T-cell (primary cell): ENCODE measurements at places on chromosomes 5 and 9. TPM values are rescaled to one million over a fixed set of nuclear protein-coding genes. Genes with fewer than 3 reads are reported as not detected.
A peak's percentile ranks its signal among the peaks of the same experiment; 100 is the strongest.

Gene CTSV
- total RNA-seq: not detected

DNA sequence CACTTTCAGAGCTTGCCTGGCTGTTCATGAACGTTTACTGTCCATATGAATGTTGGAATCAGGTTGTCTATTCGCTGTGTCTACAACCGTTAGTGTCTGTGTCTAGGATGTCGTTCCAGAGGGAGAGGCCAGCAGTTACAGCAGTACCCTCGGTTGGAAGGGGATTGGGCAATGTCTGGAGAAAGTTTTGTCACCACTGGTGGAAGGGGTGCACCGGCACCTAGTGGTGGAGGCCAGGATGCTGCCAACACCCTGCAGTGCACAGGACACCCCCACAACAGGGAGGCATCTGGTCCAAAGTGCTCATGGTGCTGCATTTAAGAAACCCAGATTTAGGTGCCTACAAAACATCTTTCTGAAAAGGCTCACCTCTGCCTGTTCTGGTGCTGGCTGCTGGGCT is 220.7 kb downstream of the FANCC start:
- H3K36me3 ChIP-seq: no peaks in the 10 kb centered on the region
- no peak overlapping the region for H3K4me3 ChIP-seq
- H3K27me3 ChIP-seq: no peaks in the 10 kb centered on the region
- peaks cover 8% of the 10 kb centered on the region for H3K4me1 ChIP-seq

DNA sequence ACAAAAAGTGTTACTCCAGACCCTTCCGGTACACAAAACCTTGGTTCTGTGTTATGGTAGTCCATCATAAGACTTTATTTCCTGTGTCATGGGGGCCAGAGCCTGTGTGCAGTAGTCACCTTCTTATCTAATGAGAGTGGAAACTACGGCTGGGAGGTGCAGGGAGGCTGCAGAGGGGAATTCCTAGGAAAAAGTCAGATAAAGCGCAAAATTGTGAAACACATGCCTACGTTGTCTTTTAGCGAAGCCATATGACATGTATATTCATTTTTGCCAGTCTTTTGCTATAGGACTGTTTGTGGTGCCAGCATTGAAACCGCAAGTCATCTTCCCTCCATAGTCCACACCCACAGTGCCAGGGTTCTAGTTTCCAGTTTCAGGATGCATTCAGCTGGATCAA is 80.7 kb downstream of the PPARGC1B start:
- DNase-seq: no peak
- no peaks in the 10 kb centered on the region for H3K36me3 ChIP-seq
- no peaks in the 10 kb centered on the region for H3K27me3 ChIP-seq
- H3K27ac ChIP-seq: no peak overlapping the region
- no peaks in the 10 kb centered on the region for H3K4me1 ChIP-seq

- DNase-seq: no peak
- H3K27me3 ChIP-seq: peaks cover 3% of the 10 kb centered on the region
- H3K4me3 ChIP-seq: peak overlapping the region; percentile 85
- no peaks in the 10 kb centered on the region for H3K36me3 ChIP-seq
These were observed 1.3 kb downstream of the ADAMTS6 start for GRCh38 chr5:65480306-65480865.

DNA sequence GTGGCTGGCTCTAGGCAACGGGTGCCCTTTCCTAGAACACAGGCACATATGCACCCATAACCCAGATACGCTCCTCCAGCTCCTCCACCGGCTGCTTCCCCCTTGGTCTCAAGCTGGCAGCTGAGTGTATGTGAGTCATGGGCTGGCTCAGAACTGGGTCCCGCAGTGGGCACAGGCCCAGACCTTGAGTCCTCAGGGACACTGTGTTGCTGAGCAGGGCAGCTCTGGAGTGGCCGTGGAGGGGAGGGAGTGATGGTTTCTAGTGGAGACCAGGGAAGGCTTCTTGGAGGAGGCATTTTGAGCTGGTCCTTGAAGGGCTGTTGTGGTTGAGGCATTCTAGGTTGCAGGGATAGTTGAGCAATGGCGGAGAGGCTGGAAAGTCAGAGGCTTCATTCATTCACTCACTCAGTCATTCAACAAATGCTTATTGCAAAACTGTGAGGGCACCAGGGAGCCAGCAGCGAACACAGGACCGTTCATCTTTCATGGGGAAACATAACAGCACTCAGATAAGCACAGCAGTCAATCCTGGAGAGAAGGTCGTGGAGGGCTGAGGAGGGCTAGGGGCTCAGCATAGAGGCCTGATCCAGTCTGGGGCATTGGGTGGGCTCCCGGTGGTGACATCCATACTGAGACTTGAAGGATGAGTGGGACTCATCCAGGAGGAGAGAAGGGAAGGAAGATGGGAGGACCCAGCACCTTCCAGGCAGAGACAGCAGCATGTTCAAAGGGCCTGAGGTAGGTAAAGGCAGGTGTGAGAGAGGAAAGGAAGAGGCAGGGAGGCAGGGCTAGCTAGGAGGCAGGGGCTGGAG is 2.4 kb downstream of the BBLN start:
- H3K27me3 ChIP-seq: no peaks in the 10 kb centered on the region
- no peak overlapping the region for H3K27ac ChIP-seq
- H3K36me3 ChIP-seq: peaks cover 15% of the 10 kb centered on the region

DNA sequence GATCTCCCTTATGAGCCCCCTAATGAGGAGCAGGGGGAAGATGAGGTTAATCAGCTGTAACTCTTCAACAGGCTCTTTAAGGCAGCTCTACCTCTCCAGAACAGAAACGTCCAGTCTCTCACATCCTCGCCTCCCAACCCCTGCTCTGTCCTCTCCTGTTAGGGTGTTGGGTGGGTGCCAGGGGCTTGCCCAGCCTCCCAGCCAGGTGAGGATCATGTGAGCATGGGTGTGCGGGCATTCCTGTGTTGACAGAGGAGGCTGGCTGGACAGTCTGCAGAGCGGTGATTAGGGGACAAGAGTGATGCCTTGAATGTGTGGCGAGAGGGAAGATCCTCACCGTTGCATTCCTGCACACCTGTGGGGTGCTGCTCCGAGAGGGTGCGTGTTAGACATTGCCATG is 51.7 kb downstream of the CCDC180 start:
- no peak overlapping the region for H3K27ac ChIP-seq
- no peaks in the 10 kb centered on the region for H3K4me1 ChIP-seq
- no peaks in the 10 kb centered on the region for H3K27me3 ChIP-seq
- H3K36me3 ChIP-seq: peaks cover 2% of the 10 kb centered on the region
- DNase-seq: no peak

Gene CACNA1B
- 0.03 TPM for total RNA-seq

Gene C5orf24
- total RNA-seq: 25.3 TPM

GRCh38 chr5:139514486-139514856 is 31.9 kb upstream of the STING1 start:
- H3K36me3 ChIP-seq: no peaks in the 10 kb centered on the region
- H3K4me3 ChIP-seq: no peak overlapping the region
- H3K4me1 ChIP-seq: peaks cover 45% of the 10 kb centered on the region
- DNase-seq: no peak
- H3K27me3 ChIP-seq: peaks cover 5% of the 10 kb centered on the region

- H3K36me3 ChIP-seq: peaks cover 3% of the 10 kb centered on the region
- no peaks in the 10 kb centered on the region for H3K27me3 ChIP-seq
- no peak overlapping the region for H3K27ac ChIP-seq
These were observed 6.6 kb downstream of the IDNK start for GRCh38 chr9:83629433-83630104.

GRCh38 chr5:54018438-54018837 is 291.9 kb downstream of the ARL15 start:
- H3K36me3 ChIP-seq: no peaks in the 10 kb centered on the region
- no peaks in the 10 kb centered on the region for H3K27me3 ChIP-seq
- DNase-seq: no peak
- no peak overlapping the region for H3K27ac ChIP-seq
- peaks cover 15% of the 10 kb centered on the region for H3K4me1 ChIP-seq
- H3K4me3 ChIP-seq: no peak overlapping the region

GRCh38 chr9:37286530-37287175 is 135.8 kb upstream of the GRHPR start:
- no peak overlapping the region for H3K27ac ChIP-seq
- H3K4me3 ChIP-seq: no peak overlapping the region
- no peaks in the 10 kb centered on the region for H3K36me3 ChIP-seq
- no peaks in the 10 kb centered on the region for H3K27me3 ChIP-seq
- no peaks in the 10 kb centered on the region for H3K4me1 ChIP-seq

Gene SPINK7
- not detected for total RNA-seq

- no peak for DNase-seq
- no peaks in the 10 kb centered on the region for H3K36me3 ChIP-seq
- H3K27ac ChIP-seq: no peak overlapping the region
- H3K4me3 ChIP-seq: no peak overlapping the region
- no peaks in the 10 kb centered on the region for H3K4me1 ChIP-seq
These were observed 250.5 kb downstream of the BNC2 start for GRCh38 chr9:16619914-16620520.

Gene BASP1
- total RNA-seq: 4.6 TPM
